NCI-H345 (cell line): ENCODE measurements at places on chromosomes 2 and 18.

DNA sequence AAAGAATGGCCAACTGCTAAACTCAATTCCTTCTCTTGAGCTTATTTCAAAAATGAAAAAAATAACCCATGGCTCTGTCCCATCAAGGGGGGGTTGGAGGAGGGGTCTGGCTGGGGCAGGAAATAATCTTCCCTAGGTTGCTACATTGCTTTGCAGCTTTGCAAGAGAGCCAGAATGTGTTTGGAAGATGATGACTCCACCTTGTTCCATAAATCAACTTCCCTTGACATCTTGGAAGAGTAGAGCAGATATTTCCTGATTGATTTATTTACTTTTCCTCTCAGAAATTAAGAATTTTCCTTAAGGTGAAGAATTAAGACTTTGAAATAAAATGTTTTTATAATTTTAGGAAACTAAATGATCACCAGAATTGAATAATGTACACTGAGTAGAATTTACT, 41.3 kb downstream of the ESCO1 start:
- DNase-seq: no peak

DNA sequence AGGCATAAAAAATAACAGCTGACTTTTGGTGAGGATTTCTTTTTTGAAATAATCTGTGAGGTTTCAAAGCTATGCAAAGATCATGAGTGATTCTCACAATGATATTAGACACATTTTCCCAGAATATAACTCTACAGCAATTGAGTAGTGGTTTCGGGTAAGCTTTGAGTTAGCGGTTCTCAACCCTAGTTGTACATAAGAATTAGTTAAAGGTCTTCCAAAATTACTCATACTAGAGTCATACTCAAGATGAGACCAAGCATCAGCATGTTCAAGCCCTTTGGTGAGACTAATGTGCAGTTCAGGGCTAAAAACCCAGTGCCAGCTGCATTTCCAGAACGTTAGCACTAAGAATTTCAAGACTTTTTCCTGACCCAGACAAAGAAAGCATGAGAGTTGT, 31.1 kb downstream of the DSG4 start:
- DNase-seq: no peak

GRCh38 chr2:36562973-36563532, 34.9 kb downstream of the FEZ2 start:
- DNase-seq: no peak

- DNase-seq: no peak
Measured at GRCh38 chr2:38164881-38165280, 88.9 kb upstream of the CYP1B1 start.
